Uterine smooth muscle cell (primary cell): ENCODE measurements at places on chromosomes 1 and 21. TPM values are rescaled to one million over a fixed set of nuclear protein-coding genes. Genes with fewer than 3 reads are reported as not detected.

The SEC16B gene
- total RNA-seq: 3.4 and 3.7 TPM in 2 replicates

The SPATA46 gene
- 0.12 TPM in 1 of 2 replicates, not detected in the other for total RNA-seq

The RGS16 gene
- 0.22 and 1.00 TPM in 2 replicates for total RNA-seq

The OPRD1 gene
- not detected in 2 replicates for total RNA-seq

The RERE gene
- 35.5 and 42.5 TPM in 2 replicates for total RNA-seq

The CD5L gene
- not detected in 2 replicates for total RNA-seq

The TLR5 gene
- under 0.01 TPM in 1 of 2 replicates, not detected in the other for total RNA-seq

The TMEM52 gene
- 0.11 and 0.25 TPM in 2 replicates for total RNA-seq

The SMIM11 gene
- total RNA-seq: 4.5 and 9.9 TPM in 2 replicates

The SHISAL2A gene
- not detected in 2 replicates for total RNA-seq

The GPA33 gene
- not detected in 2 replicates for total RNA-seq

The MATN1 gene
- total RNA-seq: not detected in 2 replicates

The PI4KB gene
- 47.9 and 74.1 TPM in 2 replicates for total RNA-seq

The TMEM54 gene
- 53.0 and 70.0 TPM in 2 replicates for total RNA-seq

The FCRL2 gene
- total RNA-seq: not detected in 2 replicates

The ALX3 gene
- not detected in 2 replicates for total RNA-seq

The ASTN1 gene
- total RNA-seq: 0.22 and 0.75 TPM in 2 replicates

The DDX20 gene
- 12.0 and 19.0 TPM in 2 replicates for total RNA-seq

The CYP4X1 gene
- total RNA-seq: not detected in 2 replicates

The HSPG2 gene
- total RNA-seq: 92.9 and 187 TPM in 2 replicates

The FCRL4 gene
- total RNA-seq: not detected in 2 replicates

The TBX15 gene
- total RNA-seq: not detected in 2 replicates

The CFAP74 gene
- not detected in 2 replicates for total RNA-seq

The TDRD5 gene
- under 0.01 TPM in 1 of 2 replicates, not detected in the other for total RNA-seq

The DMRTA2 gene
- total RNA-seq: 0.11 TPM in 1 of 2 replicates, not detected in the other

The TMEM82 gene
- not detected in 2 replicates for total RNA-seq

The RHOU gene
- total RNA-seq: 2.1 and 2.4 TPM in 2 replicates

The AGMAT gene
- total RNA-seq: 1.1 and 1.8 TPM in 2 replicates

The GSTM5 gene
- 1.00 and 1.5 TPM in 2 replicates for total RNA-seq

The S1PR1 gene
- total RNA-seq: 11.0 and 12.2 TPM in 2 replicates

The FAM43B gene
- under 0.01 TPM in 2 replicates for total RNA-seq

The SPRR2G gene
- total RNA-seq: not detected in 2 replicates

The CHI3L2 gene
- 0.22 and 1.2 TPM in 2 replicates for total RNA-seq

The MROH7 gene
- total RNA-seq: 0.11 and 0.12 TPM in 2 replicates

The EIF2D gene
- 47.9 and 51.2 TPM in 2 replicates for total RNA-seq

The TRPM2 gene
- total RNA-seq: under 0.01 TPM in 1 of 2 replicates, not detected in the other

The PPIAL4G gene
- total RNA-seq: under 0.01 TPM in 1 of 2 replicates, not detected in the other
